ENCODE measurements at places on chromosomes 5 and 9.

- DNase-seq: no peak
Observed at GRCh38 chr9:123662057-123662776, 267.7 kb downstream of the DENND1A start.

- DNase-seq: no peak
Observed at GRCh38 chr9:68974431-68974830, 39.5 kb downstream of the PRKACG start.

DNA sequence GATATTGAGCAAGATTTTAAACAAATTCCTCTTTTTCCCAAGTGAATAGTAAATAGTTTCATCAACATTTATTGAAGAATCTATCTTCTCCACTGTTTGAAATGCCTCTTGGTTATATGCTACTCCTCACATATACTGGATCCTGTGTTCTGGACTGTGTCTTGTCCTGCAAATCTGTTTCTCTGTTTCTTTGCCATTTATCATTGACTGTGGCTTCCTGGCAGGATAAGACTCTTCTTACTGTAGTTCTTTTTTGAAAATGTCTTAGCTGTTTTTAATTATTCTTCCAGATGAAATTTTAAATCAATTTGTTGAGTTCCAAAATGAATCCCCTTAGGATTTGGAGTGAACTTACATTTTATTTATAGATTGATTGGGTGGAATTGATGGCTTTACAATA lies 27.8 kb downstream of the RALGPS1 start:
- no peak for DNase-seq

DNA sequence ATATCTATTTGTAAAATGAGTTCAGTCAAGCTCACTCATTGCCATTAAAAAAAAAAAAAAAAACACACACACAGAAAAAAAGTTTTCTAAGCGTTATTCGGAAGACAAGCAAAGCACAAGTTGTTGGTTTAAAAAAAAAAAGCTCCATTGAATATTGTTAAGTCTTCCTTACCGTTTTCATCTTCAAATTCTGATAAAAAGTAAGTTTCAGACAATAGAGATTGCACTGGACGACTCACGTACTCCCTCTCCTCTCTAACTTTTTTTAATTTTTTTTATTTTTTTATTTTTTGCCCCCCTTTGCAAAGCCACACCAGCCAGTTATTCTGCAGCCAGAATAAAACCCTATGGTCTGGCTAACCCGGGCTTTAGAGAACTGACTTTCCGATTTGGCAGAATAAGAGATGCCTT lies 544 bp downstream of the ADAMTS6 start:
- no peak for DNase-seq

GRCh38 chr5:67272453-67273130 lies 76.0 kb upstream of the CD180 start:
- no peak for DNase-seq

DNA sequence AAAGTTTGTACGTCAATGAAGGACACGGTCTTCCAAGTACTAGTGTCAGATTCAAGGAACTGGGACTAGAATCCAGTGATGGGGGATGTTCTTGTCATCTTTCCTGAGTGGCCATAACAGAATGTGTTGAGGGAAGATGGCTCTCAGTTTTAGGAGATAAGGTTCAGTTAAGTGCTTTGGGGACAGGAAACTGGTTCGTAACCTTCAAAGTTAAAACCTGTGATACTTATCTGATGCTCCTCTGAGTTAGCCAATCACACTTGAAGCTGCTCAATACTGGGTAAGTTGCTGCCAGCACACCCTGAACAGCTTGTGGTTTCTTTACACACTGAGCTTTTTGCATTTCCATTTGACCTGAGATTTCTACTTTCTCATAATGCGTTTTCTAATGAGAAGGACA lies 64.4 kb downstream of the PIK3R1 start:
- no peak for DNase-seq

- DNase-seq: no peak
Observed at GRCh38 chr5:142871363-142872193, 101.4 kb downstream of the ARHGAP26 start.

GRCh38 chr9:131658377-131659129 lies 81.3 kb downstream of the RAPGEF1 start:
- DNase-seq: no peak

GRCh38 chr9:4416467-4416866 lies 73.8 kb upstream of the SLC1A1 start:
- DNase-seq: no peak

- no peak for DNase-seq
Observed at GRCh38 chr5:141349917-141350619, at the start of gene PCDHGB1. Gene PCDHGB1, plus strand, starts transcription at chr5:141350099. Its CDS starts 162 bp downstream, at chr5:141350261.

GRCh38 chr5:17001428-17001827 lies 65.3 kb upstream of the MYO10 start:
- DNase-seq: no peak

GRCh38 chr5:154995679-154996078 lies 17.9 kb upstream of the KIF4B start:
- DNase-seq: no peak

DNA sequence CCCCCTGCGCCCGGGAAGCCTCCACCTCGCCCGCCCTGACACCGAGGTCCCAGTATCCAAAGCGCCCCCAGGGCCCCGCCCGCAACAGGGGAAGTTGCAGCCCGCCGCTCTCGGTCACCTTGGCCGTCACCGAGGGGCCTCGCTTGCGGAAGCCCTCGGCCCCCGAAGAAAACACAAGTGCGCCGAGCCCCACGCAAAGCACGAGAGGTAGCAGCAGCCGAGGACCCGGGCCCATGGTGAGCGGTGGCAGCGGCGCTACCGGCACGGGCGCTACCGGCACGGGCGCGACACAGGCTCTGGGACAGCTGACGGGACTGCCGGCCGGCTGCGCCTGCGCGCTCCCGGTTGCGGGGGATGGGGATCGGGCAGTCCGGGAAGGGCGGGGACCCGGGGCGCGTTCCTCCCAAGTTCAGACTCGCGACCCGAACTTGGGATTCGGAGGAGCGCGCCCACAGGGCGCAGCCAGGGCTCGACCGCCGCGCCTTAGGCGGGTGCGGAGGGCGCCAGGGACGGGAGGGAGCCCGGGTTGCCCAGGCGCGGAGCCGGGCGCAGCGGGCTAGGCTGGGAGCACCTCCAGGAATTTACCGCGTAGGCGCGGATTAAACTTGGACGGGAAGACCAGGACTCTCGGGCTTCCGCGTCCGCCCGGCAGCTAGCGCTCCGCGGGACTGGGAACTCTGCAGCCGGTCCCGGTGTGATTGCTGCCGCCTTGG lies at the start of gene PPIC:
PPIC (minus strand) TSS at position 335 of the 713 bp plus-strand sequence; CDS start at position 235, 100 bp downstream.
- DNase-seq: no peak

- no peak for DNase-seq
Observed at GRCh38 chr9:73179589-73179988, 27.9 kb downstream of the ANXA1 start.

DNA sequence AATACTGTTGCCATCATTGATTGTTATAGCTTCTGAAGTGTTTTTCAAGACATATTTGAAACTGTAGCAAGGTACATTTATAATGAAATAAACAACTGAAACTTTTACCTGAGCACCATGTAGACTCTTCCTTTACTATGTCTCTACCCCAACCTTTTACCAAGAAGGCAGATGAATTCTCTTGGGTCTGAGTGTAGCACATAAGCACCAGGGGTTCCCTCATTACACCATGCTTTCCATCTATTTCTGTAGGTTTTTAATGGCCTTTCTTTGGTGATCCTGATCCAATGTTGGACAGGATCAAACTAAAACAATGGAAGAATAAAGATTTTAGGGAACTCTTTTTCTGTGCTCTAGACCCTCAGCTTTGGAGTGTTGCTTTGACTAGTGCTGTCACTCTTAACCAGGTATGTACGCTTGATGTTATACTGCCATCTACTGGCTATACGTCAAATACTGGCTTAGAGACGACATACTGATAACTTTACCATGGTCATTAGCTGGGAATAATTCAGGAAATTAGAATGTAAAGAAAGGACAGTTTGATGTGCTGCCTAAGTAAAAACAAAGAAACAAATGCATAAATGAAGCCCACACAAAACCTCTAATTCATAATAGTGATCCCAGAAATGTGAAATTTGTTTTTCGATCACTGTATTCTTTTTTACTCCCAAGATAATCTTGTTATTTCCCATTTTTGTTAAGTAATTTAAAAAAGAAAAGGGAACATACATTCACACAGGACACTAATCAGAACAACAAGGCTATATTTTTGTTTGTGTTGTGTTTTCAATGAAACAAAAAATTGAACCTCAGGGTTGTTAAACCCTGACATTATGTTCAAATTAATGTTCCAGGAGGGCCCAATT lies 30.7 kb downstream of the IFNW1 start:
- DNase-seq: no peak

DNA sequence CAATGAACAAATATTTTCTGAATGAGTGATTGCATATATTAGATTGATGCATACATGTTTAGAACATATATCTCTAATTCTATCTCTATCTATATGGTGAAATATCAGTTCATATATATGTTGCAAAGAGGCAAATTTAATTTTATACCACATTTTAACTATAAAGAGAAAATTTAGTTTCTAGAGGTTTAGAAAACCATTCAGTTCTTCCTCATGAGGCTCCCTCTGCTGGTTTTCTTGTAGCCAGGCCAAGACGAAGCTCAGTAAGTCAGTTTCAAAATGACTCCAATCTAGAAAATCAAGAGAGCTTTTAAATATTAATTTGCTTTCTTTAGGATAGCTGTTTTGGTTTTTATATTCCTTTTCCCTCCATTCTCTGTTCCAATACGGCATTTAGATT lies 312.1 kb downstream of the TMEM232 start:
- no peak for DNase-seq

DNA sequence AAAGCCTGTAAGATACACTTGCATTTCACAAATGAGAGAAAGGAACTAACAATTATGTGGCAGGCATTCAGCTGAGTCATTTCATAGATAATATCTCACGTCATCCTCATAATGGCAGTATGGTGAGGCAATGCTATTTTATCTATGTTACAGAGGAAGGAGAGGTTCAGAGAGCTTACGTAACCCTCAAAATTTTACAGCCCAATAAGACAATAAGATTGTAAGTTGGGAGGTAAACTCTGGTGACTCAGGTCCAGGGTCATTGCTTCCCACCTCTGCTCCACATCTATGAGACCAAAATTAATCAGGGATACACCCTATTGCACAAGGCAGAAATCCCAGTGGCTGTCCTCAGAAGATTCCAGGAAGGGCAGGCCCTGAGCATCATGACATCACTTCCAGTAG lies 309.7 kb downstream of the NSG2 start:
- no peak for DNase-seq

DNA sequence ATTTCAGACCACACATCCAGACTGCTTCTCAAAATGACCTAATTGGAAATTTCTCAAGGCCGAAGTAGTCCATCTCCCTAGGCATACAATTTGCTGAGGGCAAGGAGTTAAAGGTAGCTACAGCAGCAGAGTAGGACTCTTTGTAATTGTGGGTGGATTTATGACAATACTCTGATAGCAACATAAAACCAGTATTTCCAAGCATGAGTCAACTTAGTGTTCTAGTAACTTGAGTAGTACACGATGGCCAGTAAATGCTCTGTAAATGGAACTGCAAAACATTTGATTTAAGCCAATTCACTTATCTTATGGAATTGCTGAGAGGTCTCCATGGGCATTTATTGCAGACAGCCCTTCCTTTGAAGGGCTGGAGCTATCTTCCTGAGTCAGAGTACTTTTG lies 352.2 kb downstream of the PLK2 start:
- no peak for DNase-seq

- DNase-seq: no peak
Observed at GRCh38 chr9:8560560-8561525, 761.3 kb upstream of the DMAC1 start.

GRCh38 chr9:5813824-5814223 lies 19.1 kb downstream of the ERMP1 start:
- DNase-seq: no peak

GRCh38 chr5:122295138-122295537 lies 16.9 kb upstream of the SNCAIP start:
- DNase-seq: no peak

DNA sequence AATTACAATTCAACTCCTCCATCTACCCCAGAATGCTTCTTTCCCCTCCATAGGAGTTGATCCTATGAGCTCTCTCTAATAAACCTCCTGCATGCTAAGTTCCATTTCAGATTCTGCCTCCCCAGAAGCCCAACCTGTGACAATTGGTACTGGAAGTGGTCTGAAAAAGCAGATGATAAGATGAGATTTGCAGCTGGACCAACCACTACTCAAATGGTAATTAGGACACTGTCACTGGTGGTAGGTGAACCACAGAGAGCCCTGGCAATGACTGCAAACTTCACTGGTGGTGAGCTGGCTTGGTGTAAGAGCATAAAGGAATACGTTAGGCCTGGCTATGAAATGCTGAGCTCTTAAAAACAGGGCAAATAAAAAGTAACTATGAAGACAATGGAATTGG lies 112.6 kb downstream of the ESM1 start:
- no peak for DNase-seq

GRCh38 chr9:101671567-101671966 lies 66.9 kb downstream of the GRIN3A start:
- no peak for DNase-seq

DNA sequence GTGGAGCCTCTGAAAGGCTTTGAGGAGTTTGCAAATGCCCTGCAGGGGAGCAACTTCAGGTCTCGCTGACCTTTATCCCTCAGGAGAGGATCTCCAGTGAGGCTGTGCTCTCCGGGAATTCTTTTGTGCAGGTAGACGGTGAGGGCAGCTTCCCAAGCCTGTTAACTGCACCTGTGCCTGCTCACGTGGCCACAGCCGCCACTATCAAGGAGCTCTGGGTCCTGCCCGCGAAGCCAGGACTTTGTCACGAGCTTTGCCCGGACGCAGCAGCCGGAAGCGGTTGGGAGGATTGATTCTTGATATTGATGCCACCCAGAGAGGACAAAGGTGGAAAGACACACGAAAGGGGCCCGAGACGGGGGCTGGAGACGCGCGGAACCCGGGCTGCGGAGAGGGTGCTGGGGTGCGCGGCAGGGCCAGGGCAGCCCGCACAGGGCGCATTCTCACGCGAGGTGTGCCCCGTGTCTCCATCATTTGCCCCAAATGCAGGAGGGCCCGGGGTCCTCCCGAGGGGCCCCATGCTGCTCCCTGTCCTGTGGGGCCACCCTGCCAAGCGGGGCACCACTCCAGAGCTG lies 18.2 kb downstream of the SLC9A3 start:
- no peak for DNase-seq

DNA sequence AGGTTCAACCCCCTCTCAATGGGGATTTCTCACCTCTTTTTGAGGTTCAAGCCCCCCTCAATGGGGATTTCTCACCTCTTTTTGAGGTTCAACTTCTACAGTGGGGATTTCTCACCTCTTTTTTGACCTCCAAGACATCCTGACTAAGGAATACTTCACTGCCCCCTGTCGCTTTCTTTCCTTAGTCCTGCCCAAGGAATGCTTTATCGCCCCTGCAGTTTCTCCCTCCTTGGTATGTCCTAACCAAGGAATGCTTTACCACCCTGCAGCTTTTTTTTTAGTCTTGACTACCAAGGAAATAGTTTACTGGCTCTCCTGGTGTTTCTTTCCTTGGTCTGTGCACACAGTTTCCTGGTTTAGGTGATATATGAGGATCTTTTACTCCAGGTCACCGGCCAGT lies 9.6 kb upstream of the IRGM start:
- no peak for DNase-seq

- no peak for DNase-seq
Observed at GRCh38 chr9:70881333-70881732, 240.1 kb downstream of the TRPM3 start.

GRCh38 chr5:34941936-34942335 lies 12.6 kb downstream of the DNAJC21 start:
- DNase-seq: no peak
